CD4-positive, alpha-beta T cell treated with Interleukin-2 at 100 ng/mL for 4 hours (primary cell): ENCODE measurements at places on chromosomes 13 and 19.

DNA sequence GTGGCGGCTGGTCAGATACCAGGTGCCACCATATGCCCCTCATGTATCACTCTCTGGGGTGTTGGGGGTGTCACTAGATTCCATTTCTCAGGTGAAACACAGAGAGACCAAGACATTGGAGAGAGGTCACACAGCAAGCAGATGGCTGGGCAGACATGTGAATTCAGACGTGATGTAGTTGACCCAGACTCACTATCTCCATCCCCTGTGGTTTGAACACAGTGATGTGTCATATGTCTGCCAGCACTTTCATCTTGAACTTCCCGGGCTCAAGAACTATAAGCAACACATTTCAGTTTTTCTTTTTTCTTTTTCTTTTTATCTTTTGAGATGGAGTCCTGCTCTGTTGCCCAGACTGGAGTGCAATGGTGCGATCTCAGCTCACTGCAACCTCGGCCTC, 16.1 kb upstream of the UPF1 start:
- DNase-seq = no peak

DNA sequence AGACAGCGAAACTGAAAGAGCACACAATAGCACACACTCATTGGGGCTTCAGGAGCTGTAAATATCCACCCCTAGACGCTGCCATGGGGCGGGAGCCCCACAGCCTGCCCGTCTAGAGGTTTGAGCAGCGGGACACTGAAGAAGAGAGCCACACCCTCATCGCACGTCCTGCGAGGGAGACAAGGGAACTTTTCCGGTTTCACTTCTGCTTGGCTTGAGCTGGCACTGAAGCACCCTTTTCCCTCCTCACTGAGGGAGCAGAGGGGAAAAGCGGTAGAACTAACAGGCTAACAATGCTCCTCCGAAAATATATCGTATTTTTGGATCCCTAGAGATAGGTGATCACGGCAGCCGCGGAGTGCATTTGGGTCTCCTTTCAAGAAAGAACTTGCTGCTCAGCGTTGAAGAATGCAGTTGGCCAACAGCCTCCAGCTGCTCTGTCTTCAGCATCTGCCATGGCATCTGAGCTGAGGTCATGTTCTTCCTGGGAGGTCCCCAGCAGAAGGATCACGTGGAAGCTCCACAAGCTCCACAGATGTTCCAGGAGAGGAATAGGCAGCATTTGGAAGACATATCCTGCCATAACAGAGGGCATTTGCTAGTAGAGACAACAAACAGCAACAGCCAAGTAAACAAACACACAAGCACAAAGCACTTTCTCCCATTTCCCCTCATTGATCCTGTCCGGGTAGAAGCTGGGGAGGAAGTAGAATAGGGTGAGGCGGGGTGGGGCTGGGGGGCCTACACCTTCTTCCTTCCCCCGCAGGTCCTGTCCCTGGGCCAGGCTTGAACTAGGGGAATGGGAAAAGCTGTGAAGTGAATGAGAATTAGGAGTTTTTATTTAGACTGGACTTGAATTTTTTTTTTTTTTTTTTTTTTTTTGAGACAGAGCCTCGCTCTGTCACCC, 44.8 kb upstream of the ALOX5AP start:
- peak; percentile 35 for DNase-seq

DNA sequence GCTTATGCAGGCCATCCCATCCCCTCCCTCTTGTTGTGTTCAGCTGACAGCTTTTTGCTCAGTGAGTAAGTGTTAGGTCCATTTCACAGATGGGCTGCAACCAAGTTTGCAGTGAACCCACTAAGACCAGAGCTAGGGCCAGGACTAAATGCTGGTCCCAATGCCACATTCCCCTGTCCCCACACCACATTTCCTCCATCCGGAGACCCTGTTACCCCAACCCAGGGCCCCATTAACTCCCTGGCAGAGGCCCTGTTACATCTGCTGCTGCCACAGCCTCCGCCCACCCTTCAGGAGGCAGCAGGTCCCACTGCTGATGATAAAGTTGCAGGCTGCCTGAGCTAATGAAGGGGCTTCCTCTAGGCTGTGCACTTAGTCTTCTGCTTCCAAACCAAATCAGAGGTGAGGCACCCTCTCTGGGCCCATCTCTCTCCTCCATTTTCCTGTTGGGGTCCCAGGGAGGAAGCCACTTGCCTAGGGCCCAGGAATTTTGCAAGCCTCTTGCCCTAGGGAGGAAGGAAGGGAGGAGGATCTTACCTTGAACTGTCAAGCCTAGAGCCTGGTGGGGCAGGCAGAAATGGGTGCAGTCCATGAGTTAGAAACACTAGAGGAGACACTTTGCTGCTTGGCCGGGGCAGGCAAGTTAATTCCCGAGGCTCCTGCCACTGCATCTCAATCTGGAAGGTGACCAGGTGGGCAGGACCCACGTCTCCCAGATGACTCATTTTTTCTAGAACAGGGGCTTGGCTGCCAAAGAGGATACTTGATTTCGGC, 3.4 kb upstream of the USF2 start:
- no peak for DNase-seq

GRCh38 chr13:97018029-97018819, 23.9 kb upstream of the OXGR1 start:
- peak; percentile 51 for DNase-seq
